ENCODE measurements at places on chromosomes 2 and 18. TPM values are rescaled to one million over a fixed set of nuclear protein-coding genes. Genes with fewer than 3 reads are reported as not detected.

The SH2D6 gene
- total RNA-seq, result not detected

The CREB1 gene
- total RNA-seq, result 44.5 TPM

GRCh38 chr2:1742681-1743395 lies 1.5 kb downstream of the PXDN start:
- no peaks in the 10 kb centered on the region for H3K36me3 ChIP-seq
- peak overlapping the region; percentile 95 for H3K4me3 ChIP-seq
- peak; percentile 96 for DNase-seq
- peak overlapping the region; percentile 98 for H3K27ac ChIP-seq
- peaks cover under 1% of the 10 kb centered on the region for H3K4me1 ChIP-seq
- H3K27me3 ChIP-seq, result no peaks in the 10 kb centered on the region

- H3K27me3 ChIP-seq, result no peaks in the 10 kb centered on the region
- H3K27ac ChIP-seq, result no peak overlapping the region
- no peaks in the 10 kb centered on the region for H3K4me1 ChIP-seq
Measured at GRCh38 chr2:142586693-142587580, 290.5 kb upstream of the KYNU start.

DNA sequence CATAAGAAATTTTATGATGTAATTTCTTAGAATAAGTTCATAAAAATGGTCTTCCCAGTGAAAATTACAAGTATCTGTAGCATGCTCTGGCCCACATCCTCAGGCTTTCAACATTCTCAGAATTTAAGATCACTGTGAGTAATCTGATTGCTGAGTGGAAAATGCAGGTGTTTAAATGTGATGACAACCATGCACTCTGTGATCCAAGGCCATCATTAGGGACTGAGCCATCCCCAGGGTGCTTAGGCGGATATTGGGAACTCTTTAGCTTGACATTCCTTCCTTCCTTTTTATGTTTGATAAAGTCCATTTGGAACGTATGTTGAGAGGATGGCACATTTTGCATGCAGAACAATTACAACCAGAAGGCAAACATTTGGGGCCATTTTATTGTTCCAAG lies 95.5 kb downstream of the ARL4C start:
- no peak for DNase-seq
- H3K36me3 ChIP-seq, result no peaks in the 10 kb centered on the region
- no peaks in the 10 kb centered on the region for H3K27me3 ChIP-seq
